GM12878 (cell line): ENCODE measurements at places on chromosomes 12 and 14. TPM values are rescaled to one million over a fixed set of nuclear protein-coding genes. Genes with fewer than 3 reads are reported as not detected.

- peak; percentile 61 for DNase-seq
Observed at GRCh38 chr14:53144244-53144643, 8.9 kb downstream of the DDHD1 start.

GRCh38 chr14:39033371-39033770 is 69.7 kb downstream of the SEC23A start:
- DNase-seq = no peak

The CCDC197 gene
- total RNA-seq = not detected in 2 replicates

GRCh38 chr12:94280063-94280462 is 131.7 kb downstream of the PLXNC1 start:
- no peak for DNase-seq

DNA sequence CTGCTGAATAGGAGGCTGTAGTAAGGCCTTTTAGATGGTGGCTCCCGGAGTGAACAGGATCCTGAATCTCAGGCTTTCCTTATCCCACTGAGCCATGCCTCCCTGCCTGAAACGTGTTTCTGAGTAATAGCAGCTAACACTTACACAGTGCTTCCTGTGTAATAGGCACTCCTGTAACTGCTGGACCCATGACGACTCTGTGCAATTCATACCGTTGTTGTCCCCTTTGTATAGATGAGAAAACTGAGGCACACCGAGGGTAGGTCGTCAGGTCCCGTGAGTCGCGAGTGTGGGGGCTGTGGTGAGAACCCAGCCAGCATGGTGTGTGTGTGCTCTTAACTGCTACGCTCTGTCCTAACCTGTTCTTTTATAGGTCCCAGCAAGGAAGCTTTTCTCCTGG is 193.6 kb downstream of the CACNA1C start:
- DNase-seq = no peak

GRCh38 chr12:114888928-114889584 is 205.1 kb upstream of the TBX3 start:
- no peak for DNase-seq

DNA sequence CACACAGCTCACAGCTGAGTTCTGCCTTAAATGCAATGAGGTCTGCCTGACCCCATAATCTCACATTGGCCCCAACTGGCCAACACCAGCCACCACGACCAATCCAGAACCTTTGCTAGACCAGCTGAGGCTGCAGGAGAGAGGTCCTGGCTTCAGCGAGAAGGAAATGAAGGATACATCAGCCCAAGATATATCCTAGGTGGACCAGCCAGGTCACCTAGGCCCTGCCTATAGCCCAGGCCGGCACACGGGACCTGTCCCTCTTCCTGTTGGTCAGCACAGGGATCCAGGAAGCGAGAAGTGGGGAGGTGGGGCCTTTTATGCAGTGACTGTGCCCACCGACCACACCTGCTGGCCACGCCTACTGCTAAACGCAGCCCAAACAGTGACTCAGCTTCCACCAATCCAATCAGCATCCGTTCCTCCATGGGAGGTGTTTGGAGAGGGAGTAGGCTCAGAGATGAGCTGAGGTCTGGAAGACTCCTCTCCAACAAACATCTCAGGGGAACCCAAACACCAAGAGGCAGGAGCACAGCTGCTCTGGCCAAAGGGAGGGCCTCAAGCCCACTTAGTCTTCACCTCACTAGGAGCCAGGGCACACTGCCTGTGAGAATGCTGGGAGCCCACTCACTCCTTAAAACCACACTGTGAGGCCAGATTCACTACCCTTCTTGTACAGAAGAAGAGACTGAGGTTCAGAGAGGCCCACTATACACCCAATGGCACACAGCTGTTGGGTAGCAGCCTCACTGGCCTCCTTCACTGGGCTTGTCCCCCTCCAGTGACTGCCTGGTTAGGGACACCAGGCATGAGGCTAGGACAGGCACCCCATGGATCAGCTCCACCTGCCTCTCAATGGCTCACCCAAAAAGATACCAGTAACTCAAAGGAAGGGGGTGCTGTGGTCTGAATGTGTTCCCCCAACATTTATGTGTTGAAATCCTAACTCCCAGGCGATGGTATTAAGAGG is 51.3 kb upstream of the PPP2R5C start:
- DNase-seq = no peak

The KCNJ8 gene
- not detected in 2 replicates for total RNA-seq

GRCh38 chr12:15194456-15195368 is 26.5 kb downstream of the RERG start:
- DNase-seq = no peak

DNA sequence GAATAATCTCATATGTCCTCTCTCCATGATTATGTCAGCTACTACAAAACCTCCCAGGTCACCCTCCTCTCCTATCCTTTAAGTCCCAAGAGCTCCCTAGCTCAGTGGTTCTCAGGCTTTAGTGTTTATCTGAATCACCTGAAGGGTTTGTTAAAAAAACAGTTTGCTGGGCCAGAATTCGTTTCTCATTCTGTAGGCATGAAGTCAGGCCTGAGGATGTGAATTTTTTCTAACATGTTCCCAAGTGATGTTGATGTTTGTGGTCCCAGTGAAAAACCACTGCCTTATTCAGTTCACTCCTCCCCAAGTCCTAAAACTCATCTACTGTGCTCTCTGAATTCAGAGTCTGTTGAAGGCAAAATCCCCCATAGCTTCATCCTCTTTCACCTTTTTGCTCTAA is 241.4 kb downstream of the ETNK1 start:
- DNase-seq = no peak

DNA sequence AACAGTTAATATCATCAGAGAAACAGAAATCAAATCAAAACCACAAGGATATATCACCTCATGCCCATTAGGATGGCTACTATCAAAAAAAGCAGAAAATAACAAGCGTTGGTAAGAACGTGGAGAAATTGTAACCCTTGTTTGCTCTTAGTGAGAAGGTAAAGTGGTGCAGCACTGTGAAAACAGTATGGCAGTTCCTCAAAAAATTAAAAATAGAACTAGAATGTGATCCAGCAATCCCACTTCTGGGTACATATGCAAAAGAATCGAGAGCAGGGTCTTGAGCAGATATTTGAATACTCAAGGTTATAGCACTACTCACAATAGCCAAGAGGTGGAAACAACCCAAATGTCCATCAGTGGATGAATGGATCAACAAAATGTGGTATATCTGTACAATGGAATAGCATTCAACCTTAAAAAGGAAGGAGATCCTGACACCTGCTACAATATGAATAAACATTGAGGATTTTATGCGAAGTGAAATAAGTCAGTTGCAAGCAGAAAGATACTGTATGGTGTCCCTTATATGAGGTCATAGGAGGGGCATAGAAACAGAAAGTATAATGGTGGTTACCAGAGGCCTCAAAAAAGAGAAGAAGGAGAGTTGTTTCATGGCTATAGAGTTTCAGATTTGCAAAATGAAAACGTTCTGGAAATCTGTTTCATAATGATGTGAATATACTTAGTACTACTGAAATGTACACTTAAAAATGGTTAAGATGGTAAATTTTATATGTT is 131.0 kb upstream of the EEA1 start:
- DNase-seq = peak; percentile 57

DNA sequence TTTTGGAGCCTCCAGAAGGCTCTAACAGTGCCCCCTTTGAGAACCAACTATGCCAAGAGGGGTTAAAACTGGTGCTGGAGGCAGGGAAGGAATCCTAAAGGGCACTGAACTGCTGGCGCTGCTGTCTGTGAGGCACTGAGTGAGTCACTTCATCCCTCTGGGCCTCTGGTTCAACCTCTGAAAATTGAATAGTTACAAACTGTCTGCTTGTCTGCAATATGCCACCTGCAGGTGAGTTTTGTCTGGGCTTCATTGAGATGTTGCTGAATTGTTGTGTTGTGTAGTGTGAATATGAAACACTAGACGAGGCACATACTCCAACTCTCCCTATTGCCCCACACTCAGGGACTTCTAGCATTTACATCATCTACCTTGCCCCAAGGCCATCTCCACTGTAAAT is 68.0 kb downstream of the GRIN2B start:
- no peak for DNase-seq

DNA sequence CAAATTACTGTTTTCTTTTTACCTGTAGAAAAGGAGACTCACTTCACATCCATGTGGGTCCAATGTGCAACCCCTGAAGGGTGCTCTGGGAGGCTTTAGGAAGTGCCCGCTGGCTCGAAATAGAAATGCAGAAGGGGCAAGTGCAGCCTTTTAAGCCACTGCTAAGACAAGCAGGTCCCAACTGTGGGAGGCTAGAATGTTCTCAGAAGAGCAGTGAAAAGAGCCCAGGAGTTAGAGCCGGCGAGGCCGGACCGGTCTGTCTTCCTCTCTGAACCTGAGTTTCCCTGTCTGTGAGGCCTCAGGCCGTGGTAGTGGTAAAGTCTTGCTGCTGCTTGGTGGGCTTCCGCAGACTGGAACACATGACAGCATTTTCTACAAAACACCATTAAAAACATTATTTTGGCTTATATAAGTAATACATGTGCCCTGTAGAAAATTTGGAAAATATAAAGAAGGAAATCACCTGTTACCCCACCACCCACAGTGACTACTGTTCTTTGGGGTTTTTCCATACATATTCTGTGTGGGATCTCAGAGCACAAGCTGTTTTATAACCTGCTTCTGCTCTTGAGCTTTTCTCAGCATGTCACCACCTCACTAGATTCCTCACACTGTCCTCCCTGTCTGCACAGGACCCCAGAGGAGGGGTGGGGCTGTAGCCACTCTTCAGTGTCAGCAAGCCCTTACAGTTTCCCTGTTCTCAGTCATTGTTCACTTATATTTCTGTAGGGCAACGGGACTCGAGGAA is 6.0 kb downstream of the CKB start:
- no peak for DNase-seq

GRCh38 chr12:6788972-6789924 is at the start of gene CD4:
CD4 (plus strand) TSS chr12:6789528; CDS start chr12:6800139, 10,611 bp downstream.
- DNase-seq = no peak

- no peak for DNase-seq
Observed at GRCh38 chr14:101113108-101113612, 209.6 kb upstream of the RTL1 start.

GRCh38 chr14:71300566-71301330 is 393.5 kb downstream of the PCNX1 start:
- DNase-seq = no peak

- no peak for DNase-seq
Observed at GRCh38 chr12:130951636-130952035, 2.1 kb upstream of the ADGRD1 start.

The NEMP1 gene
- total RNA-seq = 20.7 and 20.8 TPM in 2 replicates

DNA sequence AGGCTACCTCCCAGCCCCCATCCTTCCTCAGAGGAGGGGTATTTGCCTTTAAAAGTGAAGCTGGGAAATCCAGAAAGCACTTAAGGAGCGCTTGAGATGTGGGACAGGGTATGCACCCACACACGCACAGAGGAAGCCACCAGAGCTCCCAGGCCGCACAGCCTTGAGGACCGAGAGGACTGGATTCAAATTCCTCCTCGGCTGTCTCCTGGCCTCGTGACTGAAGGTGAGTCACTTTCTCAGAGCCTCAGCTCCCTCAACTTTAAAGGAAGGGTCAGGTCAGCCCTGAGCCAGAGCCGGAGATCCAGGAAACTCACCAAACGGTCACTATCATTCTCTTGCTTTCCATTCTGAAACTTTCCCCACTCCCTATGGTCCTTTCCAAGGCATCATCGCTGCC is 37.6 kb downstream of the BCL11B start:
- no peak for DNase-seq

- no peak for DNase-seq
Observed at GRCh38 chr12:5388581-5389535, 43.0 kb upstream of the NTF3 start.

The RILPL2 gene
- 18.7 and 19.2 TPM in 2 replicates for total RNA-seq

GRCh38 chr14:92883066-92883465 is 39.9 kb upstream of the CHGA start:
- no peak for DNase-seq

DNA sequence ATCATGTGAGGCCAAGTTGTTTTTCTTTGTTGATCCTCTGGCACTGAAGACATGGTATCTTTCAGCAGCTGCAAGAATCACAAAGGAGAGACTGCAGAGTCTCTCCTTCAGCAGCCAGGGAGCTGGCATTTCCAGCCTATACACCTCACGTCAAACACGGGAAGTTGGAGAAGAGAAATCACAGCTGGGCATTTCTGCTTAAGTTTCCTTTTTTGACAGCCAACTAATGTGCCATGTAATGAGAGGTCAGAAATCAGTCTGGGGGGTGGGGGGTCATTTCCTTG is 28.3 kb downstream of the PHLDA1 start:
- no peak for DNase-seq

The CFAP251 gene
- total RNA-seq = 0.85 and 0.97 TPM in 2 replicates

DNA sequence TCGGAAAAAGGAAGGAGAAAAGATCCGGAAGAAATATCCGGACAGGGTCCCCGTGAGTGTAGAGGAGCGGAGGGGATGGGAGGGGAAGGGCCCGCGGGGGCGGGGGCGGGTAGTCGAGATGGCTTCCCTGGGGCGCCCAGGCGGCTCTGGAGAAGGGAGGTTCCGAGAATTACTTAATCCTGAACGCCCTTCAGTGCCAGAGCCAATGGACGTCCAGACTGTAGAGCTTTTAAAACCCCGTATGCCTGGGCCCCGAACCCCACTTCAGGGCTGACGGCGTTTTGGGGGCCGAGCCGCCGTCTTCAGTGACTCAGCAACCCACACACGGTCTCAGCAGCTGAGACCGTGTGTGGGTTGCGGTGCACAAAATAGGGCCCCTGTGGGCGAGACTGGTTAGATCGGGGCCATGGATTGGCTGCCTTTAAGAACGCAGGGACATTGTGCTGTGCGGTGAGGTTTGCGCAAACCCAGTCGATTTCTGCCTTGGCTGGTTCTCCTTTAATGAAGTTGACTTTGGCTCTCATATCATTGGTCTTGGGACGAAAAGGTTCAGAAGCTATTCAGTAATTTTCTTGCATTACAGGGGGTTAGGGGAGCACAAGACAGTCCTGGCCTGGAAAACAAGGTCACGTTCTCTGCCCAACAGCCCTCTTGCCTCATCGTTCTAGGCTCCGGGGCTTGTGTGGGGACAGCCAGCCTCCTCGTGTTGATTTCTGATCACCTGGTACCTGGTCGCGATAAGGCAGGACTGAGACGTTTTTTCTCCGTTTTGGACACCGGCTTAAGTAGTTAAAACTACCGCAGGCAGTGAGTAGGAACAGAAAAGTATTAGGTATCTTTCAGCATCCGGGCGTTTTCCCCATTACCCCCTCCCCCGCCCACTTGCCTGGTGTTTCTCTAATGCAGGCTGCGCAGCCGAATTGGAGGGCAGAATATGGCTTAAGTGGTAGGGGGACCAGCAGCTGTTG is 775 bp downstream of the GABARAPL1 start:
- DNase-seq = no peak

GRCh38 chr12:68794653-68795251 is 13.2 kb upstream of the MDM2 start:
- no peak for DNase-seq

The HCAR3 gene
- total RNA-seq = 1.9 and 2.2 TPM in 2 replicates

DNA sequence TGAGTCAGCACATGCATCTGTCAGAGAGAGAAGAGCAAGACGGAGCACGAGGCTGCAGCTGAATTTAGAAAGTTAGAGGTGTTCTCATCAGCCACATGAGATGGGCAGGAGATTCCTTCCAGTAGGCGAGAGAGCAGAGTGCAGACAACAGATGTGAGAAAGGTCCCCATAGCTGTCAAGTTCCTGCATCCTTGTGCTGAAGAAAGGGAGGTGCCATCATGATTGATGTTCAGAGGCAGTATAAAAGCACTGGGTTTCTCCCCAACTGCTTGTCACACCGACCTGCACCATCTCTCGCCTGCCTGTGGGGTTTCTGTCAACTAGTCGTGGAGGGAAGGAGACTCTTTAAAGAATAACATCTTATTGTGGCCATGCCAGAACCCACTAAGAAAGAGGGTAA is at the start of gene MYBPC1:
MYBPC1 (plus strand) TSS at position 272 of the 400 bp plus-strand sequence; CDS start at position 372, 100 bp downstream.
- DNase-seq = no peak

- DNase-seq = no peak
Observed at GRCh38 chr12:84727961-84728360, 184.6 kb downstream of the SLC6A15 start.
